ENCODE measurements at places on chromosomes 7 and 10.

GRCh38 chr7:18936265-18936664 lies 181.2 kb downstream of the TWIST1 start:
- no peak for DNase-seq

DNA sequence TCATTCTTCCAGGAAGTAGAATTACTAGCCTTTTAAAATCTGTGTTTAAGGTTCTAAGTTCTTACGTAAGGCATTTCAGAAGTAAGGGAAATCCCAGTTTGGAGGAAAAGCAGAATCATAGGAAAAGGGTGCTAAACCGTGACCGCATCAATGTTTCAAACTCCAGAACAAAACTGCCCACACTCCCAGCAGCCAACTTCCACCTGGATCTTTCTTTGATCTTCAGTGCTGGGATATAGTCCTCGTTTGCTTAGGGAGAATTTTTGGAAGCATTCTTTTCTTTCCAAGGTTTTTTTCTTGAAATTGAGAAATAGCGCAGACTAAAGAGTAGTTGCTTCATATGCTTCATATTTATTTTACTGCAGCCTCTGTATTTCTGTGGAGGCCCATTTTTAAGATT lies 8.9 kb downstream of the PROSER2 start:
- DNase-seq, result no peak

GRCh38 chr7:25805027-25805687 lies 346.8 kb upstream of the NFE2L3 start:
- no peak for DNase-seq

GRCh38 chr7:102393467-102393866 lies 2.7 kb upstream of the PRKRIP1 start:
- DNase-seq, result no peak

GRCh38 chr7:155377838-155378579 lies 79.9 kb upstream of the EN2 start:
- no peak for DNase-seq

DNA sequence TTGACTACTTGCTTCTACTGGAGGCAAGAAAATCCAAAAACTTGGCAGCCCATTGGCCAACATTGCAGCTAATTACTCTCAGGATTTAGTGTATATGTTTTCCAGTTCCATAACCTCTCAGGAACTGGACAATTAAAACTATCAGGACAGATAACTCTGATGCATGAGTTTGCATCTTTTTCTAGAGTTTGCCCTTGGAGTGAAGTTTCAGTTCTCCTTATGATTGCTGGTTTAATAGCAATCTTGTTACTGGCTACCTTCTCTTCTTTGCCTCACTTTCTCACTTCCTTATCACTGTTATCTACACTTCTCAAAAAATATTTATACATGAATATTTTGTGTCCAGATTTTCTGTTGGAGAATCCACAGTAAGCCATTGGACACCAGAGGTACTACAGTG lies 735.9 kb downstream of the PCDH15 start:
- no peak for DNase-seq

GRCh38 chr7:158815800-158816128 lies 13.5 kb downstream of the ESYT2 start:
- no peak for DNase-seq

DNA sequence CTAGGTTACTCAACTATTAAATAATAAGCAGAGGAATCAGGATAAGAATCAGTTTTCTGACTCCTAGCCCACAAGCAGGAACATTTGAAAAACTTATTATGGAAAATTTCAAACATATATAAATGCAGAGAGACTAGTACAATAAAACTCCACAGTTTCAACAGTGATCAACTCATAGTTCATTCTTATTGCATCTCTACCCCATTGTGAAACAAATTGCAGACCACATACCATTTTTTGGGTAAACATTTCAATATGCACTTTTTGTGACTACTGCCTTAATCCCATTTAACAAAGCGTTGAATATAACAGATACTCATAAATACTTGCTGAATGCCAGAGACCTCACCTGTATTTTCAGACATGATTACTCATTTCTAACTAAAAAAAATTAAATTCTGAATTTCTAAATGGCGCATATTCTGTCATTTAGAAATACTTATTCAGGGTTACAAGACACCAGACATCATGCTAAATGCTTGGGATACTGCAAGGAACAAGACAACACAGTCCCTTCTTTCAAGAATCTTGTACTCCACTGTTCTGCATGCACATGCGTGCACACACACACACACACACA lies 11.4 kb downstream of the CDK6 start:
- no peak for DNase-seq

DNA sequence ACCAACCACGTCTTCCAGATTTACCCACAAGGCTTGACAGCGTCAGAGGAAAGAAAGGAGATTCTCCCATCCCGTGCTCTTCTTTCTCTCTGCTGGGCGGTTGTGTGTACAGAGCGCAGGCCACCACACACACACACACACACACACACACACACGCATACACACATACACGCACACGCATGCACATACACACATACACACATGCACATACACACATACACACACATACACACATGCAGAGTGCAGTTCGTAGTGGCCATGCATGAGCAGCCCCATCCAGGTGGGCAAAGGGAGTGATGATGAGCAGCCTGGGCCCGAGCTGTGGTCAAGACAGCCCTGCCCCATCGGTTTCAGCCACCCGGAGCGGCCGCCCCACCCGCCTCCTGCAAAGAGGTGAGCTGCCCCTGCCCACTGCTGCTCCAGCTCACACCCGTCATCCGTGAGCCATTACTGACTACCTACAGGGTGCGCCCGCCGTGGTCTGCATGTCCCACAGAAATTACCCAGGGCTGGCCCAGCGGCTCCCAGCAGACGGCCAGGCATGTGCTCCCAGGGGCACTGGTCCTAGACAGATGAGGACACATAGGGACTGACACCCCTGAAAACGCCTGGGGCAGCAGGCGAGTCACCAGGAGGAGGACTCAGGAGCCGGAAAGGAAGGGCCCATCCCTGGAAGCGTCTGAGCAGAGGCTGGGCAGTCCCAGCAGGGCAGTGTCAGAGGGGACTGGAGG lies 69.6 kb downstream of the ASB13 start:
- no peak for DNase-seq

DNA sequence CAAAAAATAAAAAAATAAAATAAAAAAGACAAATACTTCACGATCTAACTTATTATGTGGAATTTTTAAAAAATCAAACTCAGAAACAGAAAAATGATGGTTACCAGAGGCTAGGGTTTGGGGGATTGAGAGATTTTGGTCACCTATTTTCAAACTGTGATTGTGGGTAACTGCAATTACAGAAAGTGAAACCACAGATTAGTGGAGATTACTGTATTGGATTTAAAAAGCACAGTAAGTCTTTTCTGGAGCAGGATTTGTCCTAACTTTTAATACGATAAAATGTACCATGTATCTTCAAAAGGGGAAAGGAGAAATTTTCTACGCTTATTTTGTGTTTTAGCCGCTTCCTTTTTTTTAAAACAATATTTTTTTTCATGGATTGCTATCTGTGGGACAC lies 1204.9 kb upstream of the LRRTM3 start:
- DNase-seq, result no peak

- DNase-seq, result no peak
Measured at GRCh38 chr7:26787701-26788100, 76.7 kb downstream of the SKAP2 start.

DNA sequence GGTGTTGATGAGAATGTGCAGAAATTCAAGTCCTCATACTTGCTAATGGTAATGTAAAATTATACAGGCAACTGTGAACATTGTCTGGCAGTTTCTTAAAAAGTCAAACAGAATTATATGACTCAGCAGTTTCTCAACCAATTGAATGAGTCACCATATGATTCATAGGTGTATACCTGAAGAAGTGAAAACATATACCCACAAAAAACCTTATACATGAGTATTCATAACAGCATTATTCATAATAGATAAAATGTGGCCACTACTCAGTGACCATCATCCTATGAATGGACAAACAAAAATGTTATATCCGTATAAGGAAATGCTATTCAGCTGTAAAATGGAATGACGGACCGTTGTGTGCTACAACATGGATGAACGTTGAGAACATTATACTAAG lies 253.5 kb downstream of the MALRD1 start:
- peak; percentile 76 for DNase-seq

- no peak for DNase-seq
Measured at GRCh38 chr7:88344956-88345832, 38.5 kb upstream of the STEAP4 start.

- no peak for DNase-seq
Measured at GRCh38 chr7:157825325-157825724, 488.5 kb downstream of the DNAJB6 start.

GRCh38 chr10:128556182-128557110 lies 430.2 kb upstream of the MKI67 start:
- DNase-seq, result no peak

GRCh38 chr7:92134271-92135051 lies at the start of gene CYP51A1:
Gene CYP51A1 (minus strand): TSS chr7:92134477. CDS start chr7:92134364, 113 bp downstream.
- DNase-seq, result peak; percentile 61

DNA sequence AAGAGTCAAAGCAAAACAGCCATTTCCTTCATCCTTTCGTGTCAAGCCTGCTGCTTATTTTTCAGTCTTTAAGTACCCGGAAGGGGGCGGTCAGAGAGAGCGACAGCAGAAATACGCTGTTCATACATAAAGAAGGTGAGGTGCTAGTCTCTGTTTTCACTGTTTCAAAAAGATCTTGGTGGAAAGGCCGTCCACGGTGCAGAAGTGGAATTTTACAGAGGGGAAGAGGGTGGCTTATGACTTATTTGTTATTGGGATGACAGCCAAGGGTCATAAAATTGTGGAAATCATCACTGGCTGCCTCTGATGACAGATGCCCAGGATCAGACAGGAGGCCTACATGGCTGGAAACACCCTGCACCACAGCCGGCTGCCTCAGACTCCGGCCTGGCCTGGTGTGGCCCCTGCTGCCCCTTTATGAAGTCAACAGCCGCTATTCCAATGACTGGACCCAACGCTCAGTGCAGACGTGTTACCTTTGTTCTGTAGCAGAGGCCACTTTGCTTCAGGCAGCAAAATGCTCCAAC lies 57.0 kb downstream of the HIPK2 start:
- no peak for DNase-seq

GRCh38 chr7:30084212-30084611 lies 50.6 kb upstream of the MTURN start:
- DNase-seq, result no peak

DNA sequence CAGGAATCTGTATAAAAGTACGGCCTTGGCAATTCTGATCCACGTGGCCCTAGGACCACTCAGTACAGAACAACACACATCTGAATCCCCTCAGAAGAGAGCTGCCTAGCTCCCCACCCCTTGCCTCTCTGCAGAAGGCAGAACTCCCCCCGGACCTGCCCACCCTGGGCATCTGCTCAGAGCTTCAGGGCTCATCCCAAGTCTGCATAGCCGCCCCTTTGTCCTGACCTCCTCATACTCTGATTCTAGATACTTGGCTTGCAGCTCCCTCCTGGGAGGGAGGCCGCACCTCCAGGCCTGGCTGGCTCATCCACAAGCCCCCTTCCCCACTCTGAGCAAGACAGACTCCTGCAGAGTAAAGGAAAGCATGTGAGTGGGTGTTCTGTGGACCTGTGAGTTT lies 49.6 kb downstream of the GRID1 start:
- no peak for DNase-seq

- peak; percentile 64 for DNase-seq
Measured at GRCh38 chr10:60384708-60385398, 4.8 kb downstream of the ANK3 start.

- no peak for DNase-seq
Measured at GRCh38 chr7:95334447-95334846, 10.1 kb upstream of the PON1 start.

- DNase-seq, result no peak
Measured at GRCh38 chr7:12490107-12490688, 80.3 kb upstream of the SCIN start.

All from epithelial cell of prostate (primary cell).